ENCODE measurements at places on chromosomes 5 and 9.

DNA sequence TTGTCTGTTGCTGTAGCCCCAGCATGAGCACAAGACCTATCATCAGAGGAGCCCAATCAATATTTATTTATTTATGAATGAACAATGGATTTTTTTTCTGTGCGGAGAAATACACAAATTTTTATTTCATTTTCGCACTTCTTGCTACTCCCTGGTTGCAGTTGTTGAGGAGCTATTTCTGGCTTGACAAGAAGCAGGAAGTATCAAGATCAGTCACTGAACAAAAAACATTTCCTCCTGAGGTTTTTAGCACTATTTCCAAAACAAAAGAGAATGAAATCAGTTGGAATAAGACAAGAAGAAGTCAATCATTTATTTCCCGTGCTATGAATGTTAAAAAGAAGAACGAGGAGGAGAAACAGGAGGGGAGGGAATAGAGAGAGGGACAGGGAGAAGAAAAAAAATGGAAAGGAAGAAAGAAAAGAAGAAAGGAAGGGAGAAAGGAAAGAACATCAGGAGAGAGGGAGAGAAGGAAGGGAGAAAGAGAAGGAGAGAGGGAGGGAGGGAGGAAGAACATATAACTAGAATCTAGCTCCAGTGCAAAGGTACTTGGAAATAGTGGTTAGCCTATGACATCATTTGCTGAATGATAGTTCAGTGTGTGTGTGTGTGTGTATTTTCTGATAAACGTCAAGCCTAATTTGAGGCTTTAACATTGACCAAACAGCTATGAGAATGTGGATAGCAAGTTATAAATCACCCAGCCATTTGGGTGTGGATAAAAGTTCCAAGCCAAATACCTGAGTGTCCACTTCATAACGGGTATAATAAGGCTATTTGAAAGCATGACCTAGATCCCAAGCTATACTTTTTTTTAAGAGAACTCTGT is 586.0 kb downstream of the EBF1 start:
- DNase-seq, result no peak

DNA sequence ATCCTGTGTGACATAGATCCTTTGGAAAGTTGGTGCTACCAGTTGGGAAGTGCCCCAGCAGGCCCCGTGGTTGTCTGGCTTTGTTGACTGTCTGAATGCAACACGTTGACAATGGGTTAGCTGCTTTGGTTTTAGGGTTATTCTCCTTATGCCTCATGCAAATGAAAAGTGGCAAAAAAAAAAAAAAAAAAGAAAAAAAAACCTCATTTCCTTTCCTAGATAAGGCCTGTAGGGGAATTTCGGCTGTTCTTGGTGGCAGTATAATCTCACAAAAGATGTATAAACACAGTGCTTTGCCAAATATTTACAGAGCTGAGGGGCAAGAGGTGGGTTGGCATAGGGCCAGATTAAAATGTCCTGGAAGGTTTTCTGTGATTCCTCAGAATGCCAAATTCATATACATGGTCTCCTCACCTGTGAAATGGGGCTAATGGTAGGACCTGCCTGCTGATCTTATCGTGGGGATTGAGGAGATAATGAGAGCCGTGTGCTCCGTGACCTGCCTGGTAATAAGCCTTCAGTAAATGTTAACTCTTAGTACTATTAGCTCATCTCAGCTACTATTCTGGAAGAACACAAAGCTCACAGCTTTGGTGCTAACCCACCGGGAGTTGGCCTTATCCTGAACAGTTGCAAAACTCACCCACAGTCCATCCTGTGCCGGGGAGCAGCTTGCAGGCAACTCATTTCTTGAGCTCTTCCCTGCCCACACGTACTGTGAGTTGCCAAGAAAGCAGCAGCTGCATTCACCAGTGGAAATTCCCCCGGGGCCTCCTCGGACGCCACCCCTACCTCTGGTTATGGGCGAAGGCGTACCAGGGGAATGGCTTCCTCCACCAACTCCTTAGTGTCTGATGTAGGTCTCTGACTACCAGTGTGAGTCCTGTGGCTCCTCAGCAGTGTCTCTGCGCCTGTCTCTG is 220.3 kb downstream of the NR3C1 start:
- peak; percentile 17 for DNase-seq

DNA sequence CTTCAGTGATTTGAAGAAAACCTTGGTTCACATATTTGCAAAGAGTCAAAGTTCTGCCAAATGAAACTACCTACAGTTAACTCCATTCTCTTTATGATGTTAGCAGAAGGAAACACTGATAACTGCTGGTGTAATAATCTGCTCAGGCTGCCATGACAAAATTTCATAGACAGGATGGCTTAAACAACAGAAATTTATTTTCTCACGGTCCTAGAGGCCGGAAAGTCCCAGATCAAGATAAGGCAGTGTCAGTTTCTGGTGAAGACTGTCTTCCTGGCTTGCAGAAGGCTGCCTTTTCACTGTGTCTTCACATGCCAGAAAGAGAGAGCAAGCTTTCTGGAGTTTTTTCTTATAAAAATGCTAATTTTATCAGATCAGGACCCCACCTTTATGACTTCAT is 102.4 kb upstream of the PARP8 start:
- no peak for DNase-seq

DNA sequence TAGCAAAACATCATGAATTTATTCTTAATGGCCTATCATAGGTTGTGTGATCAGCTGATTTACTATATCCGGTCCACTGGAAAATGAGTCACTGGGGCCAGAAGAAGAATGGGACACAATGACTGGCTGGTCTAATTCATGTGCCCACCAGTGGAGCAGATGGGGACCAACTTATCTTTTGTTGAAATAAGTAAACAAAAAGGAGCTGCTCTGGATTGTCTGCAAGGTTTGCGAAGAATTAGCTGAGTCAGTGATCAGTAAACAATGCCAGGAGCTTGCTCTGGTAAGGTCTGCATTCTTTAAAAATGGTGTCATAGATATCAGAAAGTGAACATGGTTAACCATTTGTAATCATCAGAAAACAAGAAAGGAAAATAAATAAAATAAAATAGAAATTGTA is 128.0 kb downstream of the RASEF start:
- peak; percentile 98 for DNase-seq

DNA sequence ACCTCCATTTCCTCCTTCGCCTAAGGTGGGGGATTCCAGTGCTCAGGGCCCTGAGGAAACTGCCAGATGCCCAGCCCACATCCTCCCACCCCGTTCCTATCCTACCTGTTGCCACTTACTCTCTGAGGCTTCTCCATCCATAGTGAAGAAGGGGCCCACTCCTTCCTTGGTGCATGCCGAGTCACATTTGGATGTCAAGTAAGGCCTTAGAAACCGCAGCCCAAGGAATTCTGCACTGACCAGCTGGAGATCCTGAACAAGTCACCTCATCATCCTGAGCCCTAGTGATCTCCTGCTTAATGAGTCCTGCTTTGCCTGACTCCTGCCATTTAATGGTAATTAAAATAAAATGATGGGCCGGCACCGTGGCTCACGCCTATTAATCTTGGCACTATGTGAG is 6.7 kb upstream of the TNIP1 start:
- DNase-seq, result no peak

GRCh38 chr5:73814233-73814846 is 188.3 kb downstream of the ARHGEF28 start:
- peak; percentile 55 for DNase-seq

DNA sequence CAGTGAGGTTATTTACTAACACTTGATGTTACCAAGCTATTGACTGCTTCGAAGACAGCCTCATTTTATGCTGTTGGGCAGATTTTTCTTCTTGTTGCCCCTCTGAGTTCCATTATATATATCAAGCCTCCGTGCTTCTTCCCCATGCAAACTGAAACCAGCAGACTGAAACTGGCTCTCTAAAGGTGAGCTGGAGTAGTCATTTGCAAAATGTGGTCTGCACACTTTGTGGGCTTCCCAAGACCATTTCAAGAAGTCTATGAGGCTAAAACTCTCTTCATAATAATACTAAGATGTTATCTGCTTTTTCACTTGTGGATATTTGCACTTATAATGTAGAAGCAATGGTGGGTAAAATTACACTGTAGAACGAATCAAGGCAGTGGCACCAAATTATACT is 13.9 kb downstream of the SLC36A1 start:
- DNase-seq, result no peak

- peak; percentile 82 for DNase-seq
Observed at GRCh38 chr9:98333703-98334582, 78.5 kb upstream of the TBC1D2 start.

- DNase-seq, result peak; percentile 57
Observed at GRCh38 chr9:118882684-118883083, 486.6 kb downstream of the BRINP1 start.

DNA sequence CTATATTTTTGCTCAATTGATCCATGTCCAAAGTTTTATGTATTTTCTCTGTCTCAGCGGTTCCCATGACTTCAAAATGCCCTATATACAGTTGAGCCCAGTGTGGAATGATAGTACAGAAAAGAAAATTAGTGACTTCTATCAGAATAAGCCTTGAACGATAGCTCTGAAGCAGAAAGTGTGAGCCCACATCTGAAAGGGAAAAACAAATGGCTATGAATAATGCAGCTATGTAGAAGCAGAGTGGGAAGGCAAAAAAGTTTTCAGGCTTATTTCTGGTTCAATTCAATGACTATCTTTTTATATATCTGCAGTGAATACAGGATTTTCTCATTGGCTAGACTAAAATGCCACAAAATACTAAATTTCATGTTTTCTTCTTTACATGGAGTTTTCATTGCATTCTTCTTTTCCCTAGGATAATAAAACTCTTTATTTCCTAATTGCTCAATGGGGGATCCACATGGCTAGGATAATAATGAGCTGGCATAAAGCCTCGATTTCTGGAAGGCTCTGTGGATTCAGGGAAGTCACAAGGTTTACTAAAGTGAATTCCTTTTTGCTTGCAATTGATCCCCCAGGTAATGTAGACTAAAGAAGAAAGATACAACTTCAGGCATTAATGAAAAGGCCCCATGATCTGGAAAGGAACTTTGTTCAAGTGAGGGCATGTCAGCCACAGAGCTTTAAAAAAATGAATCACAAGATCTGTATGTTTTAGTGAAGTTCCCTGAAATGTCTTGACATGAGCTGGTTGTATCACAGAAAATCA is 377.0 kb upstream of the RIOK2 start:
- DNase-seq, result no peak

Measured in renal cortical epithelial cell (primary cell).